Stimulated activated CD8-positive, alpha-beta memory T cell treated with anti-CD3 and anti-CD28 coated beads, Interleukin-4, amount 100 ng/mL, for 4 hours (primary cell): ENCODE measurements at places on chromosomes 1 and 21.

DNA sequence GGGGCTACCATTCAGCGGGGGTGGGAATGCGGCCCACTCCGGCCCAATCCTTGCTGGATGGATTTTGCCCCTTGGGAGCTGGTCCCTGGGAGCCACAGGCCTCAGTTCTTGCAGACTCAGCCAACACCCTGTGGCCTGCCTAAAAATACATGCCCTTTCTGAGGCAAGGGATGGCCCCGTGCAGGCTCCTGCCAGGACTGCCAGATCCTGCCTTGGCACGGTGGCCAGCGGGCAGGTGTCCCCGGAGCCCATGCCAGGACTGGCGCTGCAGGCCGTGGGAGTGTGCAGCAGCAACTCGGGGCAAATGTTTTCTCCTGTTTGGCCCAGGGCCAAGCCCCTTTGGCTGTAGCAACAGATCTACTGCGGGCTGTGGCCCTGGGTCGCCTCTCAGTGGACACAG, 1.6 kb upstream of the PANK4 start:
- no peak for DNase-seq

- peak; percentile 65 for DNase-seq
Observed at GRCh38 chr1:149899460-149900284, at the start of gene BOLA1. Gene BOLA1 (plus strand): TSS chr1:149899568. CDS start chr1:149900060, 492 bp downstream.

- no peak for DNase-seq
Observed at GRCh38 chr1:57860325-57860724, 436.5 kb upstream of the DAB1 start.

DNA sequence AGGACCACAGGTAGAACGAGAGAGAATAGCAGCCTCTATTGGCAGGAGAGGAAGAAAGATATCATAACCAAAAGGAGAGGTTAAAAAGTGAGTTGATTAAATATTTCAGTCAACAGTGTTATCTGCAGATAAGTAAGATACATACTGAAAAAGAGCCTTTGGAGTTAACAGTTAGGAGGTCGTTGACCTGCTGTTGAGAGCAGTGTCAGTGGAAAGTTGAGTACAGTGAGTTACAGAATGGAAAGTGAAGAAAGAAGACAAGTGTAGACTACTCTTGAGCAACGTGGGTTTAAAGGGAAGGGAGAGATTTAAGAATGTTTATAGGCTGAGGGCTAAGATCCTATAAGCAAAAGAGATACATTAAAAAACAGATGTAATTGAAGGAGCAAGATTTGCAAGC, 30.2 kb downstream of the GNAT2 start:
- DNase-seq, result no peak

GRCh38 chr1:206792939-206793607, 20.8 kb upstream of the IL10 start:
- DNase-seq, result no peak

DNA sequence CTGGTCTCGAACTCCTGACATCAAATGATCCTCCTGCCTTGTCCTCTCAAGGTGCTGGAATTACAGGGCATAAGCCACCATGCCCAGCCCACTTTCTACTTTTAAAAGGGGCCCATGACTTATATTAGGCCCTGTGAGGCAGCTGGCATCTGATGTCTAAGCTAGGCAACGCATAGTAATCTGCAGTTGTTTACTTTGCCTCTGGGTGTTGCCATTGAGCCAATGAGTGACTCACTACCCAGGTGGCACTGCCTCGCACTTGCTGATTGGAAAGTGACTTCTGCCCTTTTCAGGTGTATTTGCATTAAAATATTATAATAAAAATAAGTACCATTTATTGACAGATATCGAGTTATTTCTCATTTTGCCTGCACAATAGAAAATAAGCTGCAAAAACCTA, 84.9 kb downstream of the KIF14 start:
- DNase-seq, result no peak

GRCh38 chr1:205270764-205271163, 43.0 kb downstream of the TMCC2 start:
- no peak for DNase-seq

- no peak for DNase-seq
Observed at GRCh38 chr1:94961582-94961981, 34.7 kb upstream of the CNN3 start.

DNA sequence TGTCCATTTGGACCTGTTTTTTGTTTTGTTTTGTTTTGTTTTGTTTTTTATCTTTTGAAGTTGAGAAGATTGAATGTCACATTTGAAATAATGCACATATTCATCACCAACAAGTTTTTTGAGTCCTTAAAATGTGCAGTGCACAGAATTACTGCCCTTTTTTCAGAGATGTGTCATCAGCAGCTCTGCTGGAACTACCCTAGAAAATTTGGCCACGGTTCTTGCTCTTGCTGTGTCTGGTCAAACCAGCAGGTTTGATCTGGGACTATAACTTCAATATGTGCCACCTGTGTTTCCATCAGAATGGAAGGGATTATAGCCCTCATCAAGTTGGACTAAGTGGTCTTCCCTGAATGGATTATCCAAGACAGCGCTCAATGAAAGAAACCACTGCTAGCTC, 24.1 kb upstream of the CNN3 start:
- DNase-seq, result no peak

DNA sequence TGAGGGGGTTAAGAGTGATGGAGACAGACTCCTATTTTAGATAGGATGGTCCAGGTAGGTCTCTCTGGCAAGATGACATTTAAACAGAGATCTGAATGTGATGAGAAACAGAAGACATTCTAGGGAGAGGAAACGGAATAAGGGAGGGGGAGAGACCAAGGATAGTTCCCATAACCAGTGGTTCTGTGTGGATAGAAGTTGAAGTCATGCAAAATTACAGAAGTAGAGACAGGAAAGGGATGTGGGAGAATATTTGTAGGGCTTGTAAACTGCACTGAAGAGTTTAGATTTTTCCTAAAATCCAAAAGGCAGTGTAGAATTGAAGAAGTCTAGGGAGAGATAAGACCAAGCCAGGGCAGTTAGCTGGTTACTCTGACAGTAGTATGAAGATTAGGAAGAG, 200.6 kb downstream of the GRIK1 start:
- no peak for DNase-seq

DNA sequence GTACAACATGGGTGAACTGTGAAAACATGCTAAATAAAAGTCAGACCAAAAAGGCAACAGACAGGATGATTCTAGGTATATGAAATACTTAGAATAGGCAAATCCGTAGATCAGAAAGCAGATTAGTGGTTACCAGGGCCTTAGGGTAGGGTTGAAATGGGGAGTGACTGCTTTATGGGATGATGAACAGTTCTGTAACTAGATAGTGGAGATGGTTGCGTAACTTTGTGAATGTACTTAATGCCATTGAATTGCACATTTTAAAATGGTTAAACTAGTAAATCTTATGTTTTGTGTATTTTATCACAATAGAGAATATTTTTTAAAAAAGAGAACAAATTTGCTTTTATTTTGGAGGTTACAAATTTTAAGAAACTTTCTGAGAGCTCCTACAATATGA, 17.4 kb downstream of the ZNF326 start:
- DNase-seq, result no peak

DNA sequence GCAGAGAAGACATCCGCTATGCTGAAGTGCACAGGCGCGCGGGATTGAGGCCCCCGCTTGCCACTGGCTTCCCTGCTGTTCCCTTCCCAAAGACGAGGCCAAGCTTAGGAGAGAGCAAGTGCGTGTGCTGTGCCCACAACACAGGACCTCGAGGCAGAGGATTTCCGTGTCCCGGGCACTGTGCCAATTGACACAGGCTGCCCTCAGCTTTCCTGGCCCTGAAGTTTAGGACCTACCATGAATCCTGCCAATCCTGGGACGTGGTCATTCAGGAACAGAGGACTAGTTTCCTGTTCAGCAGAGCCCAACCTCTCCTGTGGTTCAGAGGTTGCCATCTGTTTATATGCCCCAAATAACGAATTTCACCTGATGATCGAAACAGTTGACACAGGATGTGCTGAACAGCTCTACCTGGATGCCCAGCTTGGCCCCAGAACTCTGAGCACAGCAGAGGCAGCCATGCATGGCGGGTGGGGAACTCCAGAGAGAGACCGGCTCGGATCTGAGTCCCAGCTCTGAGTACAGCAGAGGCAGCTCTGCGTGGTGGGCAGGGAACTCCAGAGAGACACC, 22.0 kb downstream of the SLC37A1 start:
- no peak for DNase-seq

- no peak for DNase-seq
Observed at GRCh38 chr1:151635479-151636072, 23.7 kb downstream of the SNX27 start.

- DNase-seq, result no peak
Observed at GRCh38 chr1:52164604-52165003, 22.7 kb downstream of the ZFYVE9 start.

DNA sequence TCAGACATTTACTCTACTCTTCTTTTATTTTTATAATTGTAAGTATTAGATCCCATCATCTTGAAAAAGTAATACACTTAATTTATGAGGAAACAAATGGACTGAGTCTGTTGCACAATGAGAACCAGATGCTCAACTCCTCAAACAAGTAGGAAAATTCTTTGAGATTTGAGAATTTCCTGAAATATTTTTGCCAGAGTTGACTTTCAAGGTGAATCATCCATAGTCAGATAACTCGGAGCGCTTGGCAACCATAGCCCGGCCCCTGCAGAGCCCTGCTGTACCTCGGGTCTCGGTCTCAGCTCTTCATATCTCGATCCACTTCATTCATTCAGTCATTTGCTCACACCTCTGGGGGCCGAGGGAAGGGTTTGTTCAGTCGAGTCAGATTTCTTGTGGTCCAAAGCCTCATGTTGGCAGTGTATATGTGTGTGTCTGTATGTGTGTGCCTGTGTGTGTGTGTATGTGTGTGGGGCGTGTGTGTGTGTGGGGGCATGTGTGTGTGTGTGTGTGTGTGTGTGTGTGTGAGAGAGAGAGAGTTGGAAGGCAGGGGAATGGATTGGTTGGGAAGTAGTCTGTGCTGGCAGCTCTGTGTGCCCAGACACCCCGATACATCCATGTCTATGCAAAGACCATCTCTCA, 18.1 kb upstream of the PCP4 start:
- no peak for DNase-seq

- DNase-seq, result no peak
Observed at GRCh38 chr1:53592985-53593757, 134.0 kb downstream of the DMRTB1 start.

DNA sequence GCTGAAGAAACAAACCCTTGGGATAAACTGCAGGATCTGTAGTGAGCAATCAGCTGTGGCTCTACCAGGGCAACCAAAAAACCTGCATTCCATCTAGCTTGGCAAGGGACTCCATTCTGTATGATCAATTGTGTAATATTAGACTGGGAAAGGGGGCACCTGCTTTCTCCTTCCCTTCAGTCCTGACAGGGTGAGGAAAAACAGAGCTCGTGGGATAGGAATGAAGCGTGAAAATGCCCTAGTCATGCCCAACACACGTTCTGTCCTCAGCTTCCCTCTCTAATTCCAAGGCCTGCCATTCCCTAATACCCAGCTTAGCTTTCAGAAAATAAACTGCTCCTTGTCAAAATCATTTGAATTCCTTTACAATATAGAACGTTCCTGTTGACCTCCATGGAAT, 442.3 kb downstream of the PLPP3 start:
- no peak for DNase-seq

GRCh38 chr1:228415221-228415620, 1.4 kb downstream of the TRIM17 start:
- DNase-seq, result no peak

DNA sequence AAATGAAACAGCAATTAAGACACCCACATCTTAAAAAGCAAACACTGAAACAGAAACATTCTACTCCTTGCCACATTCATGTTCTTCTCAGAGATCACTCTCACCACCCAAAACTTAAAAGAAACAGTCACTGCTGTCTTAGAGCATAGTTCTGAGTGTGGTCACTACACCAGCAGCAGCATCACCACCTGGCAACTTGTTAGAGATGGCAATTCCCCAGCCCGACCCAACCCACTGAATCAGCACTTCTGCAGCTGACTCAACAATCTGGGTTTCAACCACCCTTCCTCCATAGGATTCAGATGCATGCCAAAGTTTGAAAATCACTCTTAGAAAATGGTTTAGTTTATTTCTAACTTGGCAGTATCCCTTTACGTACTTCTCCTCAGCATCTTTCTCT, 126.1 kb downstream of the CDC42BPA start:
- DNase-seq, result no peak

DNA sequence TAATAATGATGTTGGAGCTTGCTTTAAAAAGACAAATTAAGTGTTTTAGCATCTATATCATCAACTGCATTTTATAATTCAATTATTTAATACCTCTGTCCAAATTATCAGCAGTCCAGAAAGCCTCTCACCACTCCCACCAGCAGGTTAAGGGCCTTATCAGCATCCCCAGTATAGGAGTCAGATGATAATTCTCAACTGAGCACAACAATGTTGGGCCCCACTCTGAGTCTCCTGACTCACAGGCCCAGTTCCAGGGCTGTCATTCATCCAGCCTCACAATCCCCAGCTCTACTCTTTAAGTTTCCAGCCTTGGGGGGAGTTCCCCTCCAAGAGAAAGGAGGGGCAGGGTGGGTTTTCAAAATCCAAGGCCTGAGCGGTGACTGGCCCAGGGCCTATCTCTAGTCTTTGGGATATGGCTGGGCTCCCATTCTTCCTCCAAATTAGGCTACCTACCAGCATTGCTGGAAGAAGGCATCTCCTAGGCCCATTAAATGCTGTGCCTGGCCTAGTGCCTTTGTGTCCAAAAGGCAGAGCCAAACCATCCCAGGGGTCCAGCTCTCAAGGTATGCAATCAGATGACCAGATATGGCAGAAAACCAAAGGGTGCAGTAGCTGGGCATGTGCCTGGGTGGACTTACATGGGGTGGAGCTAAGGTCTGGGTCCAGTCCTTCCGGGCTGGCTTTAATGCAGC, 134.1 kb downstream of the GLUL start:
- no peak for DNase-seq

- DNase-seq, result no peak
Observed at GRCh38 chr21:18384771-18385170, 18.8 kb downstream of the TMPRSS15 start.

DNA sequence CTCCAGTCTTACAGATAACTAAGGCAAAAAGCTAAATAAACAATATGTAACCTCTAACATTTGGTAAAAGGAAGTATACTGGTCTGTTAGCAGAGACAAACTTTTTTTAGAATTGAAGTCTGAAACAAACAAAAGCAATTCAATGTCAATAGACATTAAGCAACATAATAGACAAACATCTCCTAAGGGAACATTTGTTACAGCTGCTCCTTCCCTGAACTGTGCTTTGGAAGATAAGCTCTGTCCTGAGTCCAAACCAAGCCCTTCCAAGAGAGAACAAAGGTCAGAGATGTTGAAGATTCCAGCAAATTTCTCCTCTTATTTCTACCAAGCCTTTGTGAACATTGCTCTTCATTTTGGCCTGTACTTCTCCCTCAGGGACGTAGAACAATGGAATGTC, 25.3 kb downstream of the FMO2 start:
- no peak for DNase-seq

GRCh38 chr1:98490099-98490498, 171.4 kb upstream of the SNX7 start:
- DNase-seq, result no peak

- no peak for DNase-seq
Observed at GRCh38 chr1:169109561-169110134, 3.2 kb downstream of the ATP1B1 start.
